T-helper 17 cell (primary cell): ENCODE measurements at places on chromosomes 3 and 15.
A peak's percentile ranks its signal among the peaks of the same experiment; 100 is the strongest.

- DNase-seq = no peak
Observed at GRCh38 chr15:66941108-66941711, 124.2 kb upstream of the SMAD3 start.

DNA sequence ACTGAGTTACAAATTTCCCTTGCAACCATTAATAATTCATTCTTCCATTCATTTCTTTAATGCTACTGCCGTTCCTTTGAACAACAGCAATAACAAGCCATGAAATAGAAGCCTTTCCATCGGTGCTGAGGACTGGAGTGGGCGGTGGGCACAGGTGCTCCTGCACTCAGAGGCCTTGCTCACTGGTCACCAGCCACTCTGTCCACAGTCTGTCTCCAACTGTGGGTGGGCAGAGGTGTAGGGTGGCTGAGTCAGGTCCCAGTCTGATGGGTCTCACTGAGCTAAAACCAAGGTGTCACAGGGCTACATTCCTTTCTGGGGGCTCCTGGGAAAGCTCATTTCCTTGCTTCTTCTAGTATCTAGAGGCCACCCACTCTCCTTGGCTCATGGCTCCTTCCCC is 6.3 kb upstream of the FAM3D start:
- no peak for DNase-seq

GRCh38 chr15:63553388-63553791 is 43.8 kb upstream of the FBXL22 start:
- no peak for DNase-seq

DNA sequence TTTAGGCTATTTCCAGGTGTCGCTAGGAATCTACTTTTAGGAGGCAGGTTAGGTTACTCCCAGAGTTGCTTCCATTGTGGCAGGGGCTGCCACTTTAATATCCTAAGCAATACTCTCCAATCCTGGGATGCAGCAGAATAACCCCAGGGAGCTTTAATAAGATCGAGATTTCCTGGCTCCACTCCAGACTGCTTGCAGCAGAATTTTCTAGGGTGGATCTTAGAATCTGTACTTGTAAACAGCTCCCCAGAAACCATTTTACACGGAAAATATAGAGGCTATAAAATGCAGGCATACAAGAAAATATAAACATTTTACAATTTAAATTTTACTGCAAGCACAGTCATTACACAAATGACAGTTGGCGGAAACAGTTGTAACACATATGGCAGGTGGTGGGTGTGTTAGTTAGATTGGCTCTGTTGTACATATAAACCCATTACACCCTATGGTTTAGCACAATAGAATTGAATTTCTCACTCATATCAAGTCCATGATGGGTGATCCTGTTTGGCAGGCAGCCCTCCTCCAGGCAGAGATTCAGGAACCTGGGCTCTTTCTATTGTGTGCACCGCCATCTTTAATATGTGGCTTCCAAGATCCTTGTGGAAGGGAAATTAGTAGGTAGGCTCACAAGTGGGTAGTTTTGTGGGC is 35.0 kb upstream of the TNFAIP8L3 start:
- no peak for DNase-seq

- DNase-seq = no peak
Observed at GRCh38 chr3:177948716-177949425, 587.4 kb upstream of the KCNMB2 start.

- no peak for DNase-seq
Observed at GRCh38 chr3:58350627-58351013, 17.9 kb downstream of the PXK start.

DNA sequence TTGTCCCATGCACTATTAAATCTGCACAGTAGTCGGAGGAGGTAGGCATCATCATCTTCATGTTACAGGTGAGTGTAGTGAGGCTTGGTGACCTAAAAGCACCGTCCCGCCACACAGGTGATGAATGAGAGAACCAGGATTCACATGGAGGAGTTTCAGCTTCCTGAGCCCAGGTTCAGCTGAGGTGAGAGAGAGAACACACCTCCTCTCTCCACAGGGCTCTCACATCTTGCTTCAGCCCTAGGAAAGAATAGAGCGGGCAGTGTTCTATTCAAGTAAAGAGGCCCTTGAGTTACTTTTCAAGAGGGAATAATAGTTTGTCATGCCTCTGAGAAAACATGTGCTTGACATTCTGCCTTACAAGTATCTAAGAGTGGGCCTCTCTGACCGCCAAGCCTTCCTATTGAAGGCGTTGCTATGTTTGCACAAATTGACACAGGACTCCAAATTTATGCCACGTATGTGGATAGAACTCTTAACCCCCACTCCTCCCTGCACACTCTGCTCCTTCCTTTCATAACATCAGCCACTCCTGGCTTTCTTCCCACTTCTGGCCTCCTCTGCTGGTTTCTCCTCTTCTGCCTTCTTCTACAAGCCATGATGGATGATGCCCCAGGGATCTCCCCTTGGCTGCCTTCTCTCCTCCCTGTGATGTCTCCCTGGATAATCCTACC is 138.3 kb upstream of the ABHD17C start:
- no peak for DNase-seq

DNA sequence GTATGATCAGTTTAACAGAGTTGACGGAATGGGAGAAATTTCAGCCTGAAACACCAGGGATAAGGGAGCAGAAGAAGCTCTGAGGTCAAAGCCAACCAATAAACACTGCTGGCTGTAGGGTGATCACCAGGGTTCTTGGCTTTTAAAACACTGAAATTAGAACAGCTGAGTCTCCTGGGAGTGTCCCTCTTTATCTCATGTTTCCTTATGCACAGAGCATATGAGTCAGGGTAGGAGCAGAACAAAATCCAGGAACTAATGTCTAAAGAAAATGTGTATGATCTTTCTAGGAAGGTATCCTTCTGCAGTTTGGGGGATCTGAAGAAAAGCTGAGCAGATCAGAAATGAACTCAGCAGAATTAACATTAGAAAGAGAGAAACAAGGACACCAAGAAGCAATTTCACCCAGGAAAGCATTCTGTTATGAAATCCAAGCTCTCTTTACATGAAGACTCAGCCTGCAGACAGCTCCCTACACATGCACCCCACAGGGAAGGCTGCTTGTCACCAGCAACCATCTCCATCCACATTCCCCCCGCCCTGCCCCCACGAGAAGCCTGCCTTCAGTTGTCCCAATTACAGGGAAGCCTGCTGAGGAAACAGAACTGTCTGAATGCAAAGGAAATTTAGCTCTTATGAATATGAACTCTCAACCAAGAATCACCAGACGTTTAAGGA is 469.7 kb downstream of the PDCD6IP start:
- DNase-seq = no peak

GRCh38 chr15:30953731-30954378 is 37.6 kb downstream of the MTMR10 start:
- DNase-seq = no peak

DNA sequence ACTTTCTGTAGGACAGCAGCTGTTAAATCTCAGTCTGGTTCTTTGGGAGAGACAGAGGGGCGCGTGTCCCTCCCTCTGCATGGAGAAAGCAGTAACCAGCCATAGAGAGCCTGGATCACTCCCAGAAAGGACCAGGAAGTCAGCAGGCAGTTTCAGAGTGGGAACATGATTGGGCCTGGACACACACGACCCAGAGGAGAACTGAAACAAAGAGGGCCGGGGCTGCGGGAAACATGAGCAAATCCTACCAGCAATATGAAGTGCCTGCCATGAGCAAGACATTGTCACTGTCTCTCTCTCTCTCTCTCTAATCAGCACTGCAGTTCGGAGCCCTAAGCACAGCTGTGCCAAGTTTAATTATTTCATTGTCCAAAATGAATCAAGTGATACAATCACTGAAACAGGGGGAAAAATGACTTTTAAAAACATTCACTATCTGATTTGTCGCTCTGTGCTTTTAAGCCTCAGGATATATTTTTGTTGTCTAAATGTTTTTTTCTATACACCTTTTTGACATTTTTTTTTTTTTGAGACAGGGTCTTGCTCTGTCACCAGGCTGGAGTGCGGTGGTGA is 17.6 kb downstream of the MUC13 start:
- DNase-seq = no peak

DNA sequence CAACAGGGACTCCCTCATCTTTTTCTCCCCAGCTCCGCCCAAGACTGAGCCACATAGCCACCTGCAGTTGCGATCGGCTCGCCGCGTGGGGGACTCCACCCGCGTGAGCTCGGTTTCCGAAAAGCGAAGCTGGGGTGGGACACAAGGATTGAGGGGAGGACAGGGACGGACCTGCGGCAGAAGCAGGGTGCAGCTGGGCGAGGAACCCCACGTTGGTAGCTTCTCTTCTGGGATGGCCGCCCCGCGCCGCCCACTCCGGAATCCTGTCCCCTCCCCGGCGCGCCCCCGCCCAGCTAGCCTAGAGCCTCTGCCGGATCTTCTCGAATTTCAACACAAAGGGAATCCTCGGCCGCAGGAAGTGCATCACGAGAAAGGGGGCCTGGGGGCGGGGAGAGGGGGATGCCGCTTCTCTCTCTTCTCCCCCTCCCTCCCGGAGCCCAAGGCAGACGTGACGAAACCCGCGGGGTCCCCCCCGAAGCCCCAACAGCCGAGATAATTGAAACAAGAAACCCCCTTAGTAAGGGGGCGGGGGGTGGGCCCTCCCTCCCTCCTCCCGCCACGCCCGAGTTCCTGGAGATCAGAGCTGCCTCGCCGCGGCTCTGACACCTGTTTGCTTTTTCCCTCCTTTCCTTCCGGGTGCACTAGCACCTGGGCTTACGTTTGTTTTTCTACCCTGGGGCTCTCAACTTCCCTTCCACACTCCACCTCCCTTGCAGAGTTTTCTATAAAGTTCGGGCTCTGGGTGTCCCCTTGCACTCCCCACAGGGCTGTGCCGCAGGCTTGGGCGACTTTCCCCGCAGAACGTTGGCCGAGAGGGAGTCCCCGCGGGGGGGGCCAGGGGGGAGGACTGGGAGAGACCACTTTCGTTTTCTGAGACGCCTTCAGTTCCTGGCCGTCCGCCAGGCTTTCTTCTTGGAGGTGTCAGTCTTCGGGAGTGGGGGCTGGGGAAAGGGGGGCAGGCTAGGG is 1.3 kb upstream of the KCNH8 start:
- peak; percentile 21 for DNase-seq

DNA sequence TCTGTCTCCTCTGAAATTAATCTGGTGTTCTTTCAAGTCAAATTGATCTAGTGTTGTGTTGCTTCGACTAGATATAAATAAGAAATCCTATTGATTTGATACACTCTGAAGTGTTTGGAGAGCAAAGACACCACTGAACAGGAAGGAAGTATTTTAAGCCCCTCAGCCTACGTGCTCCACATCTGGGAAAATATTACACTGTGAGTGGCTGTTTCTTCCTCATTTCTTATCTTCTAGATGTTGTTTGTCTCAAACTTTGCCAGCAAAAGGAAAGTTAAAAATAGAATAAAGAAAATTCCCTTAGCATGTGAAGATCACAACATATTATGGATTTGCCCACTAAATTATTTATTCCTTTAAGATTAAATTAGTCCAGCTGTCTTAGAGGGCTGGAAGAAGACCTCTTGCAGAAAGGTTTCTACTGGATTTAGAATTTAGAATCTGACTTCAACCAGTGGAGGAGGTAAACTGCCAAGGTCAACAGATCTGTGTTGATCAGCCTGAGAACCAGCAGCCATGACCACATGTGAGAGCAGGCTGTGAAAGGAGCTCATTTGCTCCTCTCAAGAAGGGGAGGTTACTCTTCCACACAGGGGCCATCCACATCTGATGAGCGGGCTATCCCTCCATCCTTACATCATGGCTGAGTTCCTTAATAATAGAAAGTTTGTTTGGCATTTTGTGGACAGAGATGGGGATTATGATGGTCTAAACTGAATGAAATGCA is 46.3 kb upstream of the ACKR4 start:
- no peak for DNase-seq

- no peak for DNase-seq
Observed at GRCh38 chr15:67843571-67844387, 3.9 kb upstream of the RNU6-1 start.

GRCh38 chr15:25860885-25861866 is 2.0 kb downstream of the ATP10A start:
- no peak for DNase-seq

- DNase-seq = no peak
Observed at GRCh38 chr3:71430941-71431552, 152.5 kb downstream of the FOXP1 start.

DNA sequence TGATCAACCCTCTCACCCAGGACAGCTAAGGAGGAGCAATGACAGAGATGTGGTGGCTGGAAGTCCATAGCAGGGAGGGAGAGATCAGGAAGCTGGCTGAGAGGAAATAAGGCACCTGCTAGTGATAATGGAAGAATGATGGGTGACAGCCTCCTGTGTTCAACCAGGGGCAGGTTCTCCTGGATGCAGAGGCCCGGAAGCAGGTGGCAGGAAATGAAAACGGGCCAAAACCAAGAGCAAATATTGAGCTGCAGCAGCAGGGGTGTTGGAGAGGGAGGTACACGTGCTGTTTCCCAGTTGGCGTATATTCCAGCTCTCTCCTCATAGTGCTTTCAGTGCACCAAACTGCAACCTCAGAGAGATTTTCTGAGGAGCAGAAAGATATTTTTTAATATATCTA is 213.4 kb upstream of the TBL1XR1 start:
- DNase-seq = no peak

GRCh38 chr15:66498501-66499386 is 1.2 kb upstream of the SNAPC5 start:
- DNase-seq = no peak

DNA sequence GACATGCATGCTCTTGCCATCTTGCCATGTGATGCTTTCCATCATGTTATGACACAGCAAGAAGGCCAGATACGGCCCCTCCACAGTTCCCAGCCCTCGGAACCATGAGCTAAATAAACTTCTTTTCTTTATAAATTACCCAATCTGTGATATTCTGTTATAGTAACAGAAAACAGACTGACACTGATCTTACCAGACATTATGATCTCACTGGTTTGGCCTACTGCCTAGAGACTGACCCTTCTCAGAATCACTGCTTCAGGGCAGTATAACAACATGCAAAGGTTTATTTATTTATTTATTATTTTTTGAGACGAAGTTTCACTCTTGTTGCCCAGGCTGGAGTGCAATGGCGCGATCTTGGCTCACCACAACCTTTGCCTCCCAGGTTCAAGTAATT is 14.0 kb downstream of the ZNF619 start:
- DNase-seq = no peak

DNA sequence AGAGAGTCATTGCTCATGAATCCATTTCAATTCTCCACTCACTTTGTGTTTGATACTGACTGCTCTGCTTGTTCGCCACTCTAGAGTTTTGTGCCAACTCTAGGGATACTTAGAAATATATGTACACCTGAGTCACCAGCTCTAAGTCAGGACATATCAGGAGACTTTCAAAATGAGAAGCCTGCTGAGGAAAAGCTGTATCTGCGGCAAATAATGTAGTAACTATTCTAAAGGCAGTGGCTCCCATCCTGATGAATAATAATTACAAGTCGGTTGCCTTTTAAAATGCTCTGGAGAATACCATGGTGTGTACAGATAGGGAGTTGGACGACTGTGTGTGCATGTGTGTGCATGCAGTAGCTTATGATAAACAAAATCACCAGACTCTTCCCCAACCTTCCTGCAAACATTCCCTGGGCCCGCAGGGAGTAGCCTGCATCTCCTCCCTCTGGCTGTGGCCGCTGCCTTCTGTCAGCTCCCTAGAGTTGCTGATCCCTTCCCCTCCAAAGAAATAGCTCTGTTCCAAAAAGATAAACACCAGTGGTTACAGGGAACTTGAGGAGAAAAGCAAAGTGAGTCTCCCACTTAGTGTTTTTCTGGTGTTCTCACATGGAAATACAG is 346.3 kb upstream of the UMPS start:
- DNase-seq = no peak
